ENCODE measurements at places on chromosomes 12 and 14.

- no peak for DNase-seq
Observed at GRCh38 chr14:94542111-94542810, 19.0 kb upstream of the SERPINA4 start.

- DNase-seq: no peak
Observed at GRCh38 chr14:96270565-96271420, 14.8 kb downstream of the BDKRB1 start.

DNA sequence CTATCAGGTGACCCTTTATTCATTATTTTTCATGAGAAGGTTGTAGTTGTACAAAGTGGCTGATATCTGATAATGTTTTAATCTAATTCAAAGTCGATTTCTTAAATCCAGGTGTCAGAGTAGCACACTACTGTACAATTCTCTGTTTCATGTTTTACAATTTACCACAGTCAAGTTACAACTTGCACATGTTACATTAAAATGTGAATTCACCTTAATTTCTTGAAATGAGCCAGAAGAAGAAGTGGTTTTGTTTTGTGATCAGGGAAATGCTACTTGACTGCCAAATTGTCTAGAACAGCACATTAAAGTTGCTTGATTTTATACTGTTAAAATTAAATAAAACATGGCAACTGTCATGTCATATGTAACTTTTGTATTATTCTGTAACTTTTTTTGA lies 23.2 kb downstream of the LRRK2 start:
- DNase-seq: no peak

GRCh38 chr12:72511906-72512305 lies 239.7 kb downstream of the TRHDE start:
- DNase-seq: no peak

DNA sequence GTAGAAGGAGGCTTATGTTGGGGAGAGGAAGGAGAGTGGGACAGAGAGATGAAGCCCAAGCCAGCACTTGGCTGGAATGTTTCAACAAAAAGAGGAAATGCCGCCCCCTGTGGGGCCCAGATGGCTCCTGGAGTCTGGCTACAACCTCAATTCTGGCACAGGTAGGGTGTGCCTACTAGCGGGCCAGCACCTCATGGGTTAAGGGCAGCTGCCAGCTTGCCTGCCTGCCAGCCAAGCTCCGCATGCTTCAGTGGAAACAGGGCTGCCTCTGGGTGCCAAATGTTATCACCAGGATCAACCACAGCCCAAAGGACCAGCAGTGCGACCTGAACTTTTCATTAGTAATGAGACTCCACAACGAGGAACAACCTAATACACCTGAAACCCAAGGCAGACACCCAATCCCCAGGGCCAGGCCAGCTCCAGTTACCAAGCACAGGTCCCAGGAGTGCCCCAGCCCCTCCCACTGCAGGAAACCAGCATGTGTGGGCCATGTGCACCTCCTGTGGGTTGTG lies 11.3 kb downstream of the RAB15 start:
- no peak for DNase-seq

All from NCI-H526 treated with DMSO at 0.1 percent for 48 hours (cell line).